ENCODE measurements at places on chromosomes 1 and 21.

- DNase-seq, result no peak
Measured at GRCh38 chr1:36155408-36156328, at the start of gene MAP7D1. Gene MAP7D1 (plus strand): TSS chr1:36156160. CDS start chr1:36156418, 258 bp downstream.

DNA sequence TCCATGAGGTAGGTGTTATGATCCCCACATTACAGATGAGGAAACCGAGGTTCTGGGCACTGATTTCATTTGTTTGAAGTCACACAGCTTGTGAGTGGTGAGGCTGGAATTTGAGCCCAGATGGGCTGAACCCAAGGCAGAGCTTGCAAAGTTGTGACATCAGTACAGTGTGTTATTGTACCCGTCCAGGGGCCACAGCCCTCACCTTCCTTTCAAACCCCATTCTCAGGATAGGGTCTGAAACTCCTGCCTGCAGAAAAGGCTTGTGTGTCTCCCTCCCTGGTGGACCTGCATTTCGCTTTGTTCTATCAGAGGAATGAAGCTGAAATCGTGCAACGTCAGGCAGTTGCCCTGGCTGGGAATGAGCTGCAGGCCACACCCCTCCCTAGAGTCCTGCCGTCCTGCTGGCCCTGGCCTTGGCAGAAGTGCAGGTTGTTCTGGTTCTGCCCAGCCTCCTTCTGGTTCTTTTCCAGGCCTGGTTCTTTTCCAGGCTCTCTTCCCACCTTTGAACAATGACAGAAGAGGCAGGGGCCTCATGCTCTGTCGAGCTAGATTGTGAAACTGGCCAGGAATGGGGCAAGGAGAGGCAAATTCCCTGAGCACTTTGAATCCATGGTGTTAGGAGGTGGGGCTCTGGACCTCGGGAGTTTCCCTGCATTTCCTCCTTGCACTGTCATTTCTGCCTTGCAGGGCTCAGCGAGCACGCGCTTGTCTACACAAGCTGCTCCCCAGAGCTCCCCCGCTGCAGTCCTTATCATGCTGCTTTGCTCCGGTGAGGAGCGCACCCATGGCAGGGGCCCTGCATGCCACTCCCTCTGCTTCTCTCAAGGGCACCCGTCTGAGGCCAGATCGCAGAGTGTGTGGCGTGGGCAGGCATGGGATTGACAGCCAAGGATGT, 8.2 kb upstream of the MYOM3 start:
- DNase-seq, result no peak

- DNase-seq, result no peak
Measured at GRCh38 chr1:54160351-54160750, 7.6 kb upstream of the CDCP2 start.

DNA sequence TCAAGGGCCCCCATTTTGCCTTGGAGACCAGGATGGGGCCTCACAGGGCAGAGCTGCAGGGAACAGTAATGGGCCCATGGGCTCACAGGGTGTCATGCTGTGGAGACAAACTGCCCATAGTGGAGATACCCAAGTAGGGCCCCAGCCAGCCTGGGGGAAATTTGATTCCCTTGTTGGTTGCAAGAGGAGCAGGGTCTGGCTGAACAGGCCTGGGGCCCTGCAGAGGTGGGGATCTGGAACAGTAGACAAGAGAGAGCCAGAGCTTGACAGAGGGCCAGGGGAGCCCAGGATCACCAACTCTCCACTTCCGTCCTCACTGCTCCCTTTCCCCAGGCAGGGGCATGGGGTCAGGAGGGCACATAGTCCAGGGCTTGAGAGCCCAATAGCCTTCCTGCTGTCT, 8.7 kb downstream of the S100B start:
- no peak for DNase-seq

- DNase-seq, result no peak
Measured at GRCh38 chr1:172184506-172185191, 235.8 kb upstream of the C1orf105 start.

DNA sequence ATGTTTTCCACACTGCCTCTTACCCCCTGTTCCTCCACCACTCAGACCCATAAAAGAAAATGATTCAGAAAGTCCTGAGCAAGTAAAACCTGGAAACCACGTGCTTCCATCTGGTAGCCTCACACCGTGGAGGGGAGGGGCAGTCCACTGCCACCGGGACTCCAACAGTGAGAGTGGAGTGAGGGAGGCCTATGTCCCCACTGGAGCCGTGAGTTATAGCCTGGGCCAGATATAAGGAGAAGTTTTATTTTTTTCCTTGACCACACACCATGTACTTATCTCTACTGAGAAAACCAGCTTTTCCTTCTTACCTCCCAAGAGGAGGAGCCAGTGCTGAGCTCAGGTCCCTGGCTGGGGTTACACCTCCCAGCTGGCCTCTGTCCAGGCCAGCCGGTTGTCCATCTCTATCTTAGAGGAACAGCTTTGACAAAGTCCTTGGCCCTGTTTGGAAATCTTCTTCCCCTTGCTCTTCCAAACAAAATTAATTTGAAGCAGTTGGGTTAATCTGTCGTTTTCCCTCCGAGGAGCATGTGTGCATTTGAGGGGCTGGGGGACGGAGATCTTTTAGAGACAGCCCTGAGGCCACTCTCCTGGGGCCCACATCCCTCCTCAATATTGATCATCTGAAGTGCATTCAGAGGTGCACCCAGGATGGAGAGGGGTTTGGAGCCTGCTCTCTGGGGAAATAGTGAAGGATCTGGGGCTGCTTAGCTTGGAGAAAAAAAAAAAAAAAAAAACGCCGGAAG, 49.1 kb upstream of the SERBP1 start:
- no peak for DNase-seq

- no peak for DNase-seq
Measured at GRCh38 chr21:21226472-21226871, 228.3 kb downstream of the NCAM2 start.

DNA sequence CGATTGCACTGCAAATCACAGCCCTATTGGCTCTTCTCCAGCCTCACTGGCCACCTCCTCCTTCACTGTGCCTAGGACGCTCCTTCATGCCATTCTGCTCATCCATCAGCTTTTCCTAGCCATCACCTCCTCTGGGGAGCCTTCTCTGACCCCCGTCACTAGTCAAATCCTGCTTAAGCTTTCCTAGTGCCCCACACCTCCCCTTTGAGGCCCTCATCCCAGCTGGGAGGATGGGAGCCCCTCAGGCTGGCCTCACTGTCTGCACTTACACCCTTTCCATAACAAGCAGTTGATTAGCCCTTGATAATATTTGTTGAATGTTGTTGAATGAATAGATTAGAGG, 50.7 kb downstream of the KLHDC7A start:
- DNase-seq, result no peak

GRCh38 chr21:19353256-19353655, 949.7 kb upstream of the TMPRSS15 start:
- DNase-seq, result no peak

GRCh38 chr21:19810779-19811178, 1187.4 kb upstream of the NCAM2 start:
- DNase-seq, result no peak

DNA sequence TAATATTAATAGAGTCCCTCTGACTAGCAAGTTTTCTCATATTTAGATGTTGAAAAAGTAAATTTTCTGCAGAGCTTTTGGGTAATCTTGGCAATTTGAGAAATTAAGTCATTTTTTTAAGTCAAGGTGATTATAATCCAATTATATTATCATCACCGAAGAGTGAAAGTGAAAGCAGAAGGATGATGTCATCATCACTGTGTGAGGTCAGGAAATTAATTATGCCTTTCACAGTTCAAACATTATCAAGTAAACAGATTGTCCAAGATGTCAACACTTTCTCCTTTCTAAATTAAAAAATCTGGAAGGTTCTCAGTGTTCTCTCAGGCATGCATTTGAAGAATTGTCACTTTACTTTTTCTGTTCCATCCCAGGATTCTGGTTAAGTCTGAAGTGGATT, 296.0 kb downstream of the TBX15 start:
- DNase-seq, result no peak

DNA sequence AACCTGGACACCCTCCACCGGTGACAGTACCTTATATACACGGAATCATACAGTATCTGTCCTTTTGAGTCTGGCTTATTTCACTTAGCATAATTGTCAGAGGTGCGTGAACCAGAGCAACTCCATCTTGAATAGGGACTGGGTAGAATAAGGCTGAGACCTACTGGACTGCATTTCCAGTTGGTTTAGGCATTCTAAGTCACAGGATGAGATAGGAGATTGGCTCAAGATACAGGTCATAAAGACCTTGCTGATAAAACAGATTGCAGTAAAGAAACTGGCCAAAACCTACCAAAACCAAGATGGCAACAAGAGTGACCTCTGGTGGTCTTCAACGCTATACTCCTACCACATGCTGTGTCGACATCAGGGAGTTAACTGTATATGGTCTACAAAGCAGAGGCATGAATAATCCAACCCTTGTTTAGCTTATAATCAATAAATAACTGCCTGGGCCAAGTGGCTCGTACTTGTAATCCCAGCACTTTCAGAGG, 1.4 kb upstream of the FDPS start:
- no peak for DNase-seq

- no peak for DNase-seq
Measured at GRCh38 chr1:151995774-151996173, 2.1 kb upstream of the S100A10 start.

DNA sequence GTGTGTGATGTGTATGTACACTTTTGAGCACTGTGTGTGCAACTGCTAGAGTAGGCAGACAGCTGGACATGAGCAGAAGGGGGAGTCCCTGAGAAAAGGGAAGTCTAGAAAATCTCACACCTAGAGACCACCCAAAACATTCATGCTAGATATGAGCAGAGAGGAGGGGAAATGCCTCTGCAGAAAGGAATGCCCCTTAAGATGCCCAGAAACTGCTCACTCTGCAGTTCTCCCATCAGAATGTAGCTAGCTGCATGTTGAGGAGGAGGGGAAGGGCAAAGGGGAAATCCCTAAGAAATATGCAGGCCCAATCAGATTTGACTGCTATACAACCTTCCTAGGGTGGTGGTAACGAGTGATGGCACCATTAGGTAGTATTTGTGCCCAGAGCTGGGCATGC, 31.8 kb upstream of the MAGOH start:
- no peak for DNase-seq

GRCh38 chr1:93328809-93329760, 16.6 kb upstream of the DR1 start:
- no peak for DNase-seq

GRCh38 chr1:61334718-61335589, 252.6 kb downstream of the NFIA start:
- DNase-seq, result no peak

DNA sequence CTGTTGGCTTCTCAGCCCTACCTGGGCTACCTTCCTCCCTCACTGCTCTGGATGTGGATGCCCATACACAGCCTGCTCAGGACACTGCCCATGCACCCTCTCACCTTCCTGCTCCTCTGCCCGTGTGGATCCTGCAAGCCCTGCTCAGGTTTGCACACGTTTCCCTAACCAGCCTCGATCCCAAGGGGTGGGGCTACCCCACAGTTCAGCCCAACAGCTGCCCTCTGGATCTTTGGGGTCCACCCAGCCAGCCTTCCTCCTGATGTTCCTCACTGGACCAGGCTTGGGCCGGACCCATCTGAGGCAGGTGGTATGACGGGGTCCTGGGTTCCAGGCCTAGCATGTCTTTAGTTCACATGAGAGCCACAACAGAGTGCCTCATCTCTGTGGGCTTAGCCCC, 4.7 kb downstream of the TMEM54 start:
- DNase-seq, result no peak

GRCh38 chr1:76501136-76501535, 366.1 kb upstream of the ST6GALNAC5 start:
- no peak for DNase-seq

GRCh38 chr1:38009088-38009840, 3.3 kb upstream of the UTP11 start:
- DNase-seq, result no peak

DNA sequence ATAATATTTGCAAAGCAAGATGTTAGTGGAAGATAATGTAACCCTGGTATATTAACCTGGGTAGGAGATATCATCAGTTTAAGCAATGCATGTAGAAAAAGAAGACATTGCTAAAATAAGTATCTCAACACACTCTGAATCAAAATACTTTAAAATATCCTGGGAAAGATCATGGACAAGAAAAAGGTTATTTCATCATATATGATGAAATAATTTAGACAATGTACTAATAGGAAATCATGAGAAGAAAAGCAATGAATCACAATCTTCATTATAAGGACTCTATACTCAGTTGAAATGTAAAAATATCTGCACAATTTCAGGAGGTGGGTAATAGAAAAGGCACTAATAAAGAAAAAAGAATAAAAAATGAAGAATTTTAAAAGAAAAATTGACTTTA, 158.8 kb downstream of the KCNT2 start:
- no peak for DNase-seq

DNA sequence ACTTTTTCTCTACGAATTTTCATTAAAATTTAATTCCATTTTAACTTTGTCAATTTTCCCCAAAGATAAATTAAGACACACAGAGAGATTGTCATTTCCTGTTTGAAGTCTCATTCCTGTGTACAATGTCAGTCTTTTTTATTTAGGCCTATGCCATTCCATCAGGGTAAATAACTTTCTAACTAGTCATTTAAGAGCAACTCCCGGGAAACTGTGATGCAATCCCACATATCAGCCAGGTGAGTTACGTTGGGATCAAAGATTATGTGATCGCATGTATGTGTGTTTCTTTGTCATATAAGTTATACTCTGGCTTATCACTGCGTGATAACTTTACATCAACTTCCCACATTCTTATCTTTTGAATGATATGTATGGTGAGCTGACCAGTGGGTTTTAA, 86.1 kb upstream of the S1PR1 start:
- DNase-seq, result no peak

DNA sequence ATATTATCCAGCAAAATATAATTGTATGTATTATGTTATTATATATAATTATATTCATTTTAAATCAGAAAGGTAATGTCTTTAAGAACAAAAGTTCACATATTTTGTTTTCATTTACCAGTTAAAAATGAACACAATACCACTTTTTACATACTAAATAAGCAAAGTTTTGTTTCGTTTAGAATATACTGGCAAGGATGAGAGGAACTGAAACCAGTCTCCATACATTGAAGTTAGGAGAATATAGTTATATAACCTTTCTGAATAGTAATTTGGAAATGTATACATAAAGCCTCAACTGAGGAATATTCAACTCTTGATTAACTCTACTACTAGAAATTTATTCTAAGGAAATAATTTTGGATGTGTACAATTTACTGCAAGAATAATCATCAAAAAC, 110.5 kb downstream of the ZNF644 start:
- DNase-seq, result no peak

DNA sequence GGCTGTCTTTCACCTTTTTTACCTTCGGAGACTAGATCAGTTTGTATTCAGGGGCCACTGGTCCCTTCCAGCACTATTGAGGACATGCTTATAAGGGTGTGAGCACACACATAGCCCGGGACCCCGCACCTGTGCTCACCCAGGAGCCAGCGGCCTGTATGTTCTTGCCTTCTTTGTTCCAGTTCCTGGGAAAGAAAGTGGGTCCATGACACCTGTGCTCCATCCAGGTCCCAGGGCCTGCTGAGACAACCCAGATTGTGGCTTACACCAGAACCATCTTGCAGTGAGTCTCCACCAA, 207.8 kb downstream of the TOMM20 start:
- no peak for DNase-seq

GRCh38 chr1:84961316-84961715, 35.6 kb downstream of the MCOLN2 start:
- no peak for DNase-seq

GRCh38 chr21:40408561-40408960, 438.4 kb downstream of the DSCAM start:
- no peak for DNase-seq

GRCh38 chr1:116345843-116346242, 27.2 kb upstream of the ATP1A1 start:
- DNase-seq, result no peak

GRCh38 chr1:164163289-164163849, 395.6 kb upstream of the PBX1 start:
- no peak for DNase-seq

- no peak for DNase-seq
Measured at GRCh38 chr21:31731056-31731856, 662 bp downstream of the SCAF4 start.
